Left forelimb (tissue), 1 donor: ENCODE measurements at places on chromosomes 5 and 9.

DNA sequence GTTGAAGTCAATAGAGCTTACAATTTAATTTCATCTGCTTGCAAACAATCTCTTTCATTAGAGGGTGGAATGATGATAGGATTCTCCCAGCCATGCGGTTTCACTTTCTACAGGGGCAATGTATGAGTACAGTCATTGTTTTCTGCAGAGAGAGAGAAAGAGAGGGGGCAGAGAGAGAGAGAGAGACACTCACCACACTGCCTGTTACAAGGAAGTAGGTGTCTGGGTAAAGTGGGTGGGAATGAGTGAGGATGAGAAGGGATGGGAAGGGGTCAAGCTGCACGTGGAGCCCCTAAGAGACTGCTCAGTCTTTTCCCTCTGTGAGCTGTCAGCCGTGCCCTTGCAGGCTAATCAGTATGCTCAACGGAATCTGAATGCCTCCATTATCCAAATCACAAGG, 454.3 kb downstream of the KDM4C start:
- no peak for DNase-seq

- peak; percentile 66 for DNase-seq
Measured at GRCh38 chr5:39426051-39426745, 1.4 kb upstream of the DAB2 start.

DNA sequence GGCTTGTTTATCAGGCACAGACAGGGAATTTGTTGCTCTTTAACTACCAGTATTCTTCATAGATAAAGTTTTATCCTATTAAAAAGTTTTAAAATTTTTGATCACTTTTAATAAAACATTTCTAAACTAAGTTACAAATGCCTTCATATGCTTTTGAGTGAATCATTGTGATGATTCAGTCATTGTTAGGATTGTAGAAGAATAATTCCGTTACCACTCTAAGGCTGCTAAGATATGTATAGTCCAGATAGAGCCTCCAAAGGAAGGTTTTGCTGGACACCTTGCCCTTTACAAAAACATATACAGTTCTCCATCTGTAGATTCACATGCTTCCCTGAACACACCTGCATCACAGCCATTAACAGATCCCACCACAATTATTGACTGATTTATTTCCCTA, 233.7 kb downstream of the SPOCK1 start:
- no peak for DNase-seq

GRCh38 chr9:71693607-71694006, 74.7 kb downstream of the CEMIP2 start:
- DNase-seq = no peak

- no peak for DNase-seq
Measured at GRCh38 chr5:176943816-176944215, 44.7 kb upstream of the HK3 start.

- DNase-seq = no peak
Measured at GRCh38 chr5:124088289-124089032, 576.5 kb downstream of the CSNK1G3 start.

- no peak for DNase-seq
Measured at GRCh38 chr5:84564321-84565075, 179.8 kb upstream of the EDIL3 start.

DNA sequence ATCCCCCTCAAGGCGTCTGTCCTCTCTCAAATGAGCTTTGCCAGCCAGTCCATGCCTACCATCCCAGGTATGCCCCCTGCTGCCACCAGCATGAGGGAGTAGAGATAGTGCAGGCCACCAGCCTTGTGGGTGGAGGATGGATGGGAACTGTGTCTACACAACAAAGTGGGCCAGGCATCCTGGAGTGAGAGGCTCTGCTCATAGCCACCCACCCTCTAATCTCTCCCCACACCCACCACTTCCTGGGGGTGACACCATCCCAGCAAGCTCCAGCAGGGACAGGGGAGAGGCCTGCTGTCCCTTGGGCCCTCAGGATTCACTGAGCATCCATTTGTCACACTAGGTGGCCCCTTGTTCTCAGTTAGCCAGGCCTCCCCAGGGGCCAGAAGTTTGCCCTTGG, 25.5 kb upstream of the FOXI1 start:
- no peak for DNase-seq

DNA sequence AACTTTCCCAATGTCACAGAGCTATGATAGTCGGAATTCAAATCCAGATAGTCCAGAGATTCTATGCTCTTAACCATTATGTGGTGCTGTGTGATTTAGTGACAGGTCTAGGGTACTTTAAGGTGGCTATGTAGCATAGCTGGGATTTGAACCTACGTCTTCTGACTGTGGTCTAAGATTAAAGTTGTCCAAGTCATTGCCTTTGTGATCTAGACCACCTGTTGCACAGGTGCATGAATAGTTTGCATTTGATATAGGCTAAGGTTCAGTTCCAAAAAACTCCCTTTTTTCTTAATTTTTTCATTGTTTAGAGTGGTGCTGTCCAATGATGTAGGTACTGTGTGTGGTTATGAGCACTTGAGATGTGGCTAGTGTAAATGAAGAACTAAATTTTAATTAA, 2.5 kb downstream of the PAIP2 start:
- no peak for DNase-seq

- no peak for DNase-seq
Measured at GRCh38 chr9:93907551-93908199, 47.5 kb downstream of the BARX1 start.

GRCh38 chr9:128885798-128886197, 3.9 kb downstream of the LRRC8A start:
- no peak for DNase-seq

DNA sequence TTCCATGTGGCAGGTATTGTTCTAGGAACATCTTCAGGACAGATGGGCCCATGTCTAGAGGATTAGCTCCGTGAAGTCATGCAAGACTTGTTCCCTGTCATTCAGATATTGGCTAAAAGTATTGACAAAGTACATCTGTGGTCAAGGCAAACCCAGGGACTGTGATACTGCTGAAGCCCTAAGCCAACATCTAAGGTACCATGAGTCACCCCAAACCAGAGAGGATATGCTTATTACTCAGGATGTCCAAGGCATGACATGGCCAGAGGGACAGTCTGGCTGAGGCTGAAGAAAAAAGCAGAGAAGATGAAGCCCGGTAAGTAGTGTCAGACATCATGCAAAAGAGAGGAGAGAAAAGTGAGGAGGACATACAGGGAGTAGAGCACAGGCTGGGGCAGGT, 31.0 kb downstream of the HMHB1 start:
- DNase-seq = no peak

GRCh38 chr5:10235350-10235749, 14.3 kb downstream of the ATPSCKMT start:
- DNase-seq = no peak

- DNase-seq = no peak
Measured at GRCh38 chr5:79011219-79011836, 26.2 kb upstream of the ARSB start.

DNA sequence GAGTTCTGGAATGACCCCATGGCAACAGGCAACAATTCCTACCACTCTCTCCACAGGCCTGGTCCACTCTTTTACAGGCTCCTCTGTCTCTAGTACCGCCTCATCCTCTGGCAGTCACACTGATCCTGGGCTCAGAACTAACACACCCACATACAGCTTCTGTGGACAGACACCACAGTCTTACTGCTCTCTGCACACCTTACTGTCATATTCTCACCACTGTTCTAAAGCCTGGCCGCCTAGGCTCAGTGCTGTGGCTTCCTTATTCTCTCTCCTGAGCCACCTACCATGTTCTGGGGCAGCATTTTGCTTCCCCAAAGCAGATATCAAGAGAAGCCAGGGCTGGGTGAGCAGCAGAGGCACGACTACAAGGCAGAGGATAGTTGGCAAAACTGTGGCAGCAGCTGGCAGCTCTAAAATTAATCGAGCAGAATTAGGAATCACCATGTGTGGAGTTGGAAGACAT, 14.8 kb downstream of the REEP5 start:
- no peak for DNase-seq

DNA sequence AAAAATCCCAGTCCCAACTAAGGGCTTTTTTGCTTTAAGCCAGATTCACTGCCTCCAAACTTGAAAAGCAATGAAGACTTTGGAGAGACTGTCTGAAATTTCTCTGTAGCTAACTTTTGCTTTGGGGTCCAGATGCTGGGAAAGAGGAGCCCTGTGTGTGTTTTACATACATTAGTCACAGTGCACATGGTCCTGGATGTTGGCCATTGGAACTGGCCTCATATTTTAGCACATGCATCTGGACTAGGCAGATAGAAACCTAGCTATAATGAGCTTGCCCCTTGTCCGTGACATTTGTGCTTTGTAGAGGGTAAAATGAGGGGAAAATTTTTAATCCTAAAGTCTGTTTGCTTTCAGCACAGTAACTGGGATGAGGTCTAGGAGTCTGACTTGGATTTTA, 421.7 kb downstream of the CDK5RAP2 start:
- no peak for DNase-seq

- DNase-seq = no peak
Measured at GRCh38 chr9:77020413-77021290, 1.2 kb downstream of the FOXB2 start.

- no peak for DNase-seq
Measured at GRCh38 chr5:93342563-93343061, 238.4 kb downstream of the NR2F1-AS1 start.

- DNase-seq = no peak
Measured at GRCh38 chr5:33212439-33212838, 228.3 kb upstream of the TARS1 start.

DNA sequence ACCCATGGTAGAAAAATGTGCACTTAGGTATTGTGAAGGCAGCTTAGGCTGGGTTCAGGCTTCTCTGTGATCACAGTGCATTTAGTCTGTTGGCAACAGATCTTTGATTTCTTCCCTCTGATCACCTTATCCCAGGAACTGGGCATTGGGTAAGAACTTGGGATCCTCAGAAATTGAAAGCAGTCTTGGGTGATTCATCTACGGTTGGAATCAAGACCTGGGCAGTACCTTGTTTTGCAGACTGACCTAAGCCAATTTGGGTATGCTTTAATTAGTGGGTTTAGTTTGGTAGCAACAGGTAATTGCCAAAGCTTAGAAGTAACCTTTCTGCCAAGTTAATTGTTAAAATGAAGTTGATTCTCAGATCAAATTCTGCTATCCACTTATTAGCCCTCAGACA, 17.8 kb downstream of the ENTREP1 start:
- DNase-seq = no peak

DNA sequence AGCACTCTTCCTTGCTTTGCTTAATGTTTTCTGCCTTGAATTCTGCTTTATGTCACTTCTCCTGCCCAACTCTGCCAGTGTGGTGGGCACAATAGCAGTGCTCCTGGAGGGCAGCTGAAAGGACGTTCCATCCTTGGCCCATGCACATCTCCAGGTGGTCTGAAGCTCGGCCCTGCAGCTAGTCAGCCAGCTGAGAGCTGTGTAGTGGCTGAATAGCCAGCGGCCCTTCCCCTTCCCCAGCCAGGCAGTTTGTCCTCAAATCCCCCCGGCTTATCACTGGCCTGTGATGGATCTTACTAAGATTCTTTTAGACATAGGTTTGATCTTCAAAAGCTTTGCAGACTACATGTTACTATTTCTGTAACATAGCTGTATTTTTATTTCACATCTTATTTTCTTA, 42.7 kb upstream of the ANGPTL2 start:
- no peak for DNase-seq

DNA sequence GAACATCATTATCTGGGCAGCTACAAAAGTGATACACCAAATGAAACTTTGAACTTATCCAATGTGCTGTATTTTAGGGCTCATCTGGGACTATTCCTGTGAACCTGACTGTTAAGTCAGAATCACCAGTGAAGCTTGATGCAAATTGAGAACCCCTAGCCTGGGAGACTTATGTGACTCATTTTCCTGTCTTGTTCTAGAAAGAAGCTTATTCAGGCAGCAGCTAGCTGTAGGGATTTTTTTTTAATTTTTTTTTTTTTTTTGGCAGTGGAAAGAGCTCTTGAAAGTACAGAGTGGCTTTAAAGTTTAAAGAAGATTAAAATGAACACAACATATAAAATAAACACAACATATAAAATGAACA, 81.1 kb upstream of the TNFAIP8 start:
- no peak for DNase-seq

GRCh38 chr9:89746385-89747116, 141.7 kb downstream of the GADD45G start:
- no peak for DNase-seq

GRCh38 chr5:123598028-123598689, 86.2 kb downstream of the CSNK1G3 start:
- no peak for DNase-seq

DNA sequence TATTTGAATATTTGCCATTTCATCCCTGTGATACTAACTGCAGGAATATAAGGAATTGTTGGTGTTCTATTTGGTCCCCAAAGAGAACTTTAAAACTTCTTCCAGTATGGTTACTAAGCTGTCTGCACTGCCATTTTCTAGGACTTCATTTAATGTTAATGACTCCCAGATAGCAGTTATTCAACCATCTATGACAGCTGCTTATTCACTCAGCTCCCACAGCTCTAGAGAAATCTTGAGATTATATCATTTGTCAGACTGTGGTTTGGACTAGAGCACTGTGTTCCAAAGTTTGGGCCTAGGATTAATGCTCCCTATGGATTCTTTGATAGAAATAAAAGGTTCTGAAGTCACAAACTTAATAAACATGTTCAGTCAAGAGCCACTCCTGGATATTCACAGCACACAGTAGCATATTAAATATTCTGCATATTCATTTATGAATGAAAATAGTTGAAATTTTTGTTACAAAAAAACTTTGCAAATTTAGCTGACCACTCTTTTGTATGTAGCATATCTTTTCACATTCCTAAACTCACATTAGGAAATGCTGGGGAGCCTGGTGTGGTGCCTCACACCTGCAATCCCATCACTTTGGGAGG, 173.7 kb downstream of the NFIB start:
- DNase-seq = no peak

- DNase-seq = no peak
Measured at GRCh38 chr5:43687275-43687674, 84.3 kb downstream of the NNT start.
